ENCODE measurements at places on chromosomes 13 and 19.

- DNase-seq: peak; percentile 59
These were observed 8.1 kb downstream of the PTGIR start for GRCh38 chr19:46616631-46617322.

DNA sequence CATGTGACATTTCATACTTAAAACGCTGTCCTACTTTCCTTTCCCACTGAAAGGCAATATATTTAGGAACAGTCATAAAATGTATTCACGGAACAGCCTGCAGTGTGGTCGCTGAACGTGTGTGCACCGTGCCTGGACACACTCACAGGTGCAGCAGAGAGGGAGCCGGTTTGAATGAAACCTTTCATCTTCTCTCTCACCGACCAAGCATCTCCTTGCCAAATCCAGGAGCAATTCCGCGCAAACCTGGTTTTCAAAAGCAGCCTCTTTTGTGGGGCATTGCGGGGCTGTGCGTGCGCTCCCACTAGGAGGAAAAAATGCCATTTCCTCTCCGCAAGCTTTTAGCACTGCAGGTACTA, 1.0 kb downstream of the DCLK1 start:
- peak; percentile 24 for DNase-seq

- DNase-seq: peak; percentile 75
These were observed 52.7 kb downstream of the ZNF627 start for GRCh38 chr19:11649941-11650340.

DNA sequence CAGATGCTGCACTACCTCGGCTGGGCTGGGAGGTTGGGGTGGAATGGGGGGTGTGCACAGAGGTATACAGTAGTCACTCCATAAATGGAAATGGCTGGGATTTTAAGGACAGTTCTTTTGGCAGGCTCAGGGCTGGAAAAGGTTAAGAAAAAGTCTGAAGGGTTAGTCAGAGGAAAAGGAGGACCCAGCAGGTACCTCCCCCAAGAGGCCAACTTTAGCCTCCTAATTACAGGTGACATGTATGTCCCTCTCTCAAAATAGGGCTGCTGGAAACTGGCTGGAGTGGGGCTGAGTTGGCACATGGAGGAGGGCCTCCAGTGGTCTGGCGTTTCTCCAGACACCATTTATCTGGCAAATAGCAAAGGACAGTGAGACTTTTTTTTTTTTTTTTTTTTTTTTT, 994 bp downstream of the CCDC194 start:
- no peak for DNase-seq

GRCh38 chr13:102452836-102453235, 51.0 kb upstream of the FGF14 start:
- no peak for DNase-seq

DNA sequence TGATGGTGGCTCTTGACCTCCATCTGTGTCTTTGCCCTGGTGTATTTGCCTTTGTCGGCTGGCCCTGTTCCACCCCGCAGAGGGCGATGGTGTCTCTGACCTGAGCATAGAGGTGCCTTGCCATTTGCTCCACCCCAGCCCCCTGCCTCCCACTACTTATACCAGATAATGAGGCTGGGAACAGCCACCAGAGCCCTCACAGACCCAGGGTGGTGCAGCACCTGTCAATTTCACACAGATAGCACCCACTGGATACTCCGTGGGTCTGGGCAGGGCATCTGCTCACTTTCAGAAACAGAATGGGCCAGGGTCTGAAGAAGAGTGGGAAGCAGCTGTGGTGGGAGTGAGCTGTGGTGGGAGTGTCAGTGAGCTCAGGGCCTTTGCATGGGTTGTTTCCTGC, 4.1 kb downstream of the ZNF536 start:
- no peak for DNase-seq

DNA sequence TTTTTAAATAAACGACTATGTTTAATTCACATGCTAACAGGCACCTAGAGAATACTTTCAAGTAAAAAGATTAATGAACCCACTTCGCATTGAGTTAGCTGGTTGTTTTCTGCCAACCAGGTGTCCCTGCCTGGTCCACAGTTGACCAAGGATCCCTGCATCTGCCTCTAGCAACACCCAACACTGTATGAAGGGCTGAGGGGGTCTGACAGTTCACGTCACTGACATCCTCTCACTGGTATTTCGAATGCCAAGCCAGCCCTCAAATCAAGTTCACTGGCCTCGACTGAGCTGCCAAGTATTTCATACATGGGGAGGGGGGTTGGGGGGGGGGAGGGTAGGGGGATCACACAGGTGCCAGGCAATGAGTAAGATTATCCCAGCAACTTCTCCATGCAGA, 25.4 kb downstream of the SLC25A30 start:
- no peak for DNase-seq

DNA sequence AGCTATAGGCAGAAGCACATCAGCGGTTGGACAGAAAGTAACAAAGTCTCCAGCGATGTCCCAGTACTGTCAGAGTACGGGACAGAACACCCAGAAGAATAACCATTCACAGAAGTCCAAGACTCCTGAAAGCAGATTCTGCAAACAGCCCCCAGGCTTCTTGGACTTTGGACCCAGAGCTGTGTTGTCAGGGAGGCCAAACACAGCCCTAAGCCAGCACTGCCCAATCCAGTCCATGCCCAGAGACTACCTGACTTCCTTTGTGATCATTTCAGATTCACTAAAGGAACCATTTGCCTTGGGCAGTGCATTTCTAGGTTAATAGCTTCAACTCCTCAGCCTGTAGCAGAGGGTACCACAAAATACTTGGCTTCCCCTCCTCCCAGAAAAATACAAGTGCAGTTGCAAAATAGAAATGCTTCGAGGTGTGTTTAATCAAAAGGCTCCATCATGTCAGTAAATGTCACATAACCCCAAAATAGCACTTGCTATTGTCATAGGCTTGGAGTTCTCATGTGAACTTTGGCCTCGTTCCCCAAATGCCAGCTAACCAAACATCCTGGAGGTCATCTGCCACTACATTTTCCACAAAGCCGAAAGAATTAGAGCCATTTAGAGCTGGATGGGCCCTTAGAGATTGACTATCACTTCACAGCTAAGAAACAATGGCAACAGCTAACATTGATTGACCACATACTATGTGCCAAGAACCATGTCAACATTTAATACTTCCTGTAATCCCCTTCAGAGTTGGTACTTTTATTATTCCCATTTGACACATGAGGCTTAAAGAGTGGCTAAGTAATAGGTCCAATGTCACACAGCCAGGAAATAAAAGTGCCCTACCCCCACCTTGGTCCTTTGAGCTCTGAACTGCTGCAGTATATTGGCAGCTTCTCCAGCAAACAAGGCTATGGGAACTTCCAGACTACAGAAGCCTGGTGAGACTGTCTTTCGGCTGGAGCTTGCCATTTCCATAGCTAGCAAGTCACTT, 329.9 kb downstream of the FOXO1 start:
- DNase-seq: no peak

DNA sequence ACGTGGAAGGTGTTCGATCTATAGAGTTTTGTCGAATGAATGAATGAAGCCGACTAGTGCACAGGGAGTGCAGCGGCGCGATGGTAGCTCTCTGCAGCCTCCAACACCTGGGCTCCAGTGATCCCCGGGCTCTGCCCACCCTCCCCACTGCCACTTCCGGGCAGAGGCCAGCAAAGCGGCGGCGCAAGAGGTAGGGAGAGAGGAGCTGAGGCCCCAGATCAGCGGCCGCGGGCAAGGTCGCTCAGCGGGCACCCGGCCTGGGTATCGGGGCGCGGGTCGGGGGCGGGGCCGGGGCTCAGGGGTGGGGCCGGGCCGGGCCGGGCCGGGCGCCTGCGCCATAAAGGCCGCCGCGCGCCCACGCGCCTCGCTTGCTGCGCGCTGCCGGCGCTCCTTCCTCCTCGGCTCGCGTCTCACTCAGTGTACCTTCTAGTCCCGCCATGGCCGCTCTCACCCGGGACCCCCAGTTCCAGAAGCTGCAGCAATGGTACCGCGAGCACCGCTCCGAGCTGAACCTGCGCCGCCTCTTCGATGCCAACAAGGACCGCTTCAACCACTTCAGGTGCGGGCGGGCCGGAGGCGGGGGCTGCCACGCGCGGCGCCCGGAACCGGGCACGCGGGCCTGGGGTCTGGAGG, at the start of gene GPI:
TSS of gene GPI (plus strand) at position 367 of the 633 bp plus-strand sequence. CDS start at position 438, 71 bp downstream.
- peak; percentile 22 for DNase-seq

DNA sequence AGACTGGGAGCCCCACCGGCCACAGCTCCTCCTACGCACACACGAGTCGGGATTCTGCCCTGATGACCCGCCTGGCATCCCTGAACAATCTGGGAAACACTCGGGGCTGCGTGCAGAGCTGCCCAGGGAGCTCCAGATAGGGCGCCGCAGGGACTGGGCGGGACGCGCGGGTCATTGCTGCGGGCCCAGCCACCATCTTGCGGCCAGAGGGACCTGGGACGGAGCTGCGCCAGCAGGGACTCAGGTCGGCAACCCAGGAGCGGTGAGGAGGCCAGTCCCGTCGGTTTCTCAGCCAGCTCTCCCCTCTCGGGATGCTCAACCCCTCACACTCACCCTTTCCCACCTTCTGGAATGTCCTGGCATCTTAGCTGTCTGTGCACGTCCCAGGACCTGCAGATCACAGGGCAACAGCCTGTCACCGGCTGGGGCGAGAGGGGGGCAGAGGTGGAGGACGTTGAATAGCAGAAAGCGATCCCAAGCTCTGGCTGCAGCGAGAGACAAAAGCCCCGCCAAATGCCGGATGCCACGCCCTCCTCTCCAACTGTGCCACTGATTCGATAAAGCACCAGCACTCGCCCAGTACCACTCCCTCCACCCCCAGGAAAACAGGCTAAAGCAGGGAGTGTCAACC, 20.4 kb upstream of the ZNF91 start:
- no peak for DNase-seq

DNA sequence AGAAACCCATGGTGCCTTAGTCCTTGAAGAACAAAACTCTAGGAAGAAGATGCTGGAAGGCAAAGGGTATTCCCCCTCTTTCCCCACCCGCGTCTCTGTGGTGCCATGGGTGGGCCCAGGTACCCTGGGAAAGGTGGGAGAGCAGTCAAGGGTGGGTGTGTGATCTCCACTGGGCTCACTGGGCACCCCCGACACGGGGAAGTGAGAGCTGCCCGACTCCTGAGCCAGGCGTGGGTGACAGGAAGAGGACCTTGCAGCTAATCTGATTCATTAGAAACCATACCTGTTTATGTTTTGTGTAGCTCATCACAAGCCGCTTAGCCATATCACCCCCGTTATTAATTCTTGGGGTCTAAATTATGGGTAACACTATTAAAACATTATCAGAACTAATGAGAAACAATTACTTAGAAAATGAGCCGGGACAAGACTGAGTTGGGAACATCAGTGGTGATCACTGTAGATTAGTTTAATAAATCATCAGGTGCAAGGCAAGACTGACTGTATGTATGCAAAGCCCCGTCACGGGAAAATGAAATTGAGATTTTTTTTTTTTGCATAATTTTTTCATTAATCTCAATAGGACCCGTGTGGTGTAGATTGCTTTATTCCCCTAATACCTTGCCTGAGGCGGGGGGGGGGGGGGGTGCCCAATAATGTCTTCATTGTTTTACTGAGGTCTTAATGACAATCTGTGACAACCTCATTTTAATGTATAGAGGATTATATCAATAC, 77.3 kb downstream of the ZIC5 start:
- no peak for DNase-seq

DNA sequence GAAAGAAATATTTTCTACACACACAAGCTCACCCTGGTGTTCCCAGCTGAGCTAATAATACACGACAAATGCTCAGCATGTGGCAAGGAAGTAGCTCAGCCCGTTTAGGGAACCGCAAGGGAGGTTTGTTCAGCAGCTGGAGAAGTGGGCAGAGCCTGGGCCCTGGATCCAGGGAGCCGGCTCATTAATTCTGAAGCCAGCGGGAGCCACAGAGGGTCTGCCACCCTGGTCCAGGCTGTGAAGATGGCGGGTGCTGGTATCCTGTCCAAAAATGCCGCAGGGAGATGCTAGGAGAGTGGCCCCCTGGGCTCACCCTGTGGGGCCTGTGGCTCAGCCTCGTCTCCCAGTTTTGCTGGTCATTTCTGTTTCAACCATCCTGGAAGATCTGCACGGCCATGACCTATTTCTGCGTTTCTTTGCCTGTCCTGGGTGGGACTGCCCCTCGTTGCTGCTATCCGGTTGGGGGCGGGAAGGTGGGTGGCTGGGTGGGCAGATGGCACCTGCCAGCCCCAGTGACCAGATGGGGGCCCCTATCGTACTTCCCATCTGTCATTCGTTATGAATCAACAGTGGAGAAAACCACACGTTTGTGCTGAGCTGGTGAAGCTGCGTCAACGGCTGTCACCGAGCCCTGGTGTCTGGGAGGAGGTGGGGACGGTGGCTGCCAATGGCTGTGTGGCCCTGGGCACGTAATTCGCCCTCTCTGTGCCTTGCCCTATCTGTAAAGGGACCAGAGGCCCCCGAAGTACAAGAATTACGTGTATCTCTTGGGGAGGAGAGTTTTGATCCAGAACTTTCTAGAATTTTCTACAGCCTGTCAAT, 2.7 kb upstream of the GNA15 start:
- DNase-seq: peak; percentile 7

GRCh38 chr13:46901721-46902120, 4.9 kb upstream of the HTR2A start:
- no peak for DNase-seq

GRCh38 chr13:41006306-41006705, 12.8 kb downstream of the ELF1 start:
- no peak for DNase-seq

DNA sequence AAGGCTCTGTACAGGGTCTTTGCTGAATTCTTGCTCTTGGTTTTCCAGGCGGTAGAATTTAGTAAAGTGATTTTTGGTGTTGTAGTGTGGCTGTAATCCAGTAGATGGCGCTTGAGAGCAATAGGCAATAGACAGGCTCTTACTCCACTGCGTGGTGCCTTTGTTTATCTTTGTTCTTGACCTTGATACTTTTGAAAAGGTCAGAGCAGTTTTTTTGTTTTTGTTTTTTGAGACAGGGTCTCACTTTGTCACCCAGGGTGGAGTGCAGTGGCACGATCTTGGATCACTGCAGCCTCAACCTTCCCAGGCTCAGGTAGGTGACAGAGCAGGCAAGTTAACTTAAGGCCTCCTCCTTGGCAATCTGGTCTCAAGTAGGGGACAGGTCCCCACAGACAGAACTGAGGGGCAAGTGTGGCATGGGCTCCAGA, 12.2 kb upstream of the LILRA5 start:
- peak; percentile 30 for DNase-seq

DNA sequence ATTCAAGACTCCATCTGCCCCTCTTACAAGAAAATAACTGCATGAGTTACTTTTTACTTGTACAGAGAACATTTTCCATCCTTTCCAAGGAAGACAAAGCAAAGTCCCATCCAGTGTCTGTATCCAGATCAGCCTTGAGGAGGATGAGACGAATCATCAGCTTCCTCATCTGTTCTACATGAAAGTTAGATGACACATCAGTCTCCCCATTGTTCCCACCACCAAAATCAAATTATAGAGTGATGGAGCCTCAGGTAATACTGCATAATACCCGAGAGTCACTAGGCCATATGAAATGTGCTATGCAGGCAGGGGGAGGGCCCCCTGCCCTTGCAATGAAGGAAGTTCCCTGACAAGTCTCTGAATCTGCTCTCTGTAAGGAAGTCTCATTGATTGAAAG, 1244.6 kb upstream of the SLC10A2 start:
- no peak for DNase-seq

DNA sequence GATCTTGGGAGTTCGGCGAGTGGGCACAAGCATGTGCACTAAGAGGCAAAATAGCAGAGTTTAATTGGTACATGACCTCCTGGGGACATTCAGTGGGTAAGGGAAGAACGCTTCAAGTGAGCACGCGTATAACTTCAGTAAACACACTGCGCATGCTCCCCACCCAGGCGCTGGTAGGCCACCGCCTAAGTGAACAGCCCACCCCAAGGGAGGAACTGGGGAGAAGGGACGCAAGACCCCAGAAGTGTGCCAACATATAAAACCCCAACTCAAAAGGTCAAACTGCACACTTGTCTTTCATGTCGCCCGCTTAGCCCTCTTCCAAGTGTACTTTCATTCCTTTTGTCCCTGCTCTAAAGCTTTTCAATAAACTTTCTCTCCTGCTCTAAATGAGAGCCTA, 10.5 kb upstream of the NTN5 start:
- DNase-seq: peak; percentile 31

All from fibroblast of the aortic adventitia (primary cell).